ENCODE measurements at places on chromosomes 7 and 10.

DNA sequence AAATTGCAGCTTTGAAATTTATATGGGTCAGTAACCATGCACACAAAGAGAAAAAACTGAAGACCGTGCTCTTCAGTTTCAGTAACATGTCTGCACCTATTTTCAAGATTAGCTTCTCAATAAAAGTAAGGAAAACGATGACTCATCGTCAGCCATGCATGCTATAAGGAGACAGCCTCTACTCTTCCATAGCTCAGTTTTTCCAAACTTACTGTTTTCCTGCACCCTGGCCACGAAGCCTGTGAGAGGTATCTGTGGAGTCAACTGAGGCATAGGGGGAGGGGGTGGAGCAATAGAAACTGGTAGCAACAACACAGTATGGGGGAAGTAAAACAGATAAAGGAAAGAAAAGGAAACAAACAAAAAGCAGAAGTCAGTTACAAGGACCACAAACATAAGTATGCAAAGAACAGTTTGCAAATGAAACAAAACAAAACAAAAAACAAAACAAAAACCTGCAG is 58.0 kb downstream of the PDSS1 start:
- H3K27ac ChIP-seq, result no peak overlapping the region
- H3K4me3 ChIP-seq, result no peak overlapping the region
- DNase-seq, result no peak

DNA sequence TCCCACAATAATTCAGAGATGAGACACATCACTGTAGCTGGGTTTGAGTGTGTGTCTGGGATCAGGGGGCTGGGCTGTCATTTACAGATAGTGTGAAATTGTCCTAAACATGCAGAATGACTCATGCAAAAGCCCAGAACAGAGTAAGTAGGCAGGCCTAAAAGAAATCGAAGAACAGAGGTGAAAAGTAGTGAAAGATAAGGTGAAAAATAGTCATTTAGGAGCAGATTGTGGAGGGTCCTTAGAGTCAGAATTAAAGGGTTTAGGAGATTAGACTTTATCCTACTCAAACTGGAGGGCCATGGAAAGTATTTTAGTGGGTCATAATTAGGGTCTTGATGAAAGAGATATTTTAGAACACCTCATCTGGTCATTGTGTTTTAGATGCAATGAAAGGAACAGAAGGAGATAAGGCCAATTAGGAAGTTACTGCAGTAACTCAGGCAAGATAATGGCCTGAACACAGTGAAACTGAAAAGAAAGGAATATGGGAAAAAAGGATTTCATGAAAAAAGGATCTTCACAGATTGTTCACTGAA is 58.3 kb upstream of the NEBL start:
- H3K27ac ChIP-seq, result no peak overlapping the region
- H3K4me3 ChIP-seq, result no peak overlapping the region
- H3K36me3 ChIP-seq, result no peaks in the 10 kb centered on the region
- no peaks in the 10 kb centered on the region for H3K4me1 ChIP-seq
- DNase-seq, result no peak
- H3K27me3 ChIP-seq, result no peaks in the 10 kb centered on the region

DNA sequence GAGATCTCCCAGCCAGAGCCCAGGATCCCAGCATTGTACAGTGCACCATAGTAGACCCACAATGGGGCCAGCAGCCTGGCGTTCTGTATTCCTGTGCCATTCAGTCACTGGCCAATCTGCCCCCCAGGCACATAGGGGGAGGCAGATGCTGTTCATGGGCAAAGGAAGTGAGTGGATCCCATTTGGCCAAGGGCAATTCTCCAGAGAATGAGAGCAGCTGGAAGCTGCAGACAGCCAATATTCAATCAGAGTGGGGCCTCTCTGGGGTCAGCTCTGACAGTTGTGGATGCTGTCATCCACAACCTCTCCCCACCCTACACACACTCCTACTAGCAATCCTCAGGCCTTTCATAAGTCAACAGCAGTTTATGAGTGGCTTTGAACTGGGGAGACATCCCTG is 17.5 kb downstream of the STEAP1B start:
- H3K27me3 ChIP-seq, result no peaks in the 10 kb centered on the region
- H3K4me1 ChIP-seq, result no peaks in the 10 kb centered on the region
- no peak overlapping the region for H3K27ac ChIP-seq
- H3K4me3 ChIP-seq, result no peak overlapping the region

DNA sequence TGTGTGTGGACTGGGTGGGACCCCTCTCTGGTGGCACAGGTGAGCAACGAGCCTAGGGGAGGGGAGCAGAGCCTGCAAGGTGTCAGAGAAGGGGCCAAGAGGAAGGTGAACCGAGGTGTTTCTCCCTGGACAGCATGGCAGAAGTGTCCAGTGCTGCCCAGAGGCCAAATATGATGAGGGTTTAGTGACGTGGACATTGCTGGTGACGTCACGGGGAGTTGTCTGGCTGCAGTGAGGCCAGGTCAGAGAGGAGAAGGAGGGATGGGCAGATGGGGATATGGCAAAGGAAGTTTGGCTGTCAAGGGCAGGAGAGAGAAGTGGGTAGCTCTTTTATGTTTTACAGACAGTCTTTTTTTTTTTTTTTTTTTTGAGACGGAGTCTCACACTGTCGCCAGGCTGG is 2.6 kb upstream of the ZNF853 start:
- peaks cover 9% of the 10 kb centered on the region for H3K4me1 ChIP-seq
- peaks cover 6% of the 10 kb centered on the region for H3K27me3 ChIP-seq
- H3K27ac ChIP-seq, result no peak overlapping the region
- no peak overlapping the region for H3K4me3 ChIP-seq

GRCh38 chr10:43166880-43167497 is 28.7 kb downstream of the CSGALNACT2 start:
- H3K27ac ChIP-seq, result no peak overlapping the region
- no peaks in the 10 kb centered on the region for H3K27me3 ChIP-seq
- peaks cover 35% of the 10 kb centered on the region for H3K36me3 ChIP-seq
- H3K4me1 ChIP-seq, result no peaks in the 10 kb centered on the region
- H3K4me3 ChIP-seq, result no peak overlapping the region
- no peak for DNase-seq

DNA sequence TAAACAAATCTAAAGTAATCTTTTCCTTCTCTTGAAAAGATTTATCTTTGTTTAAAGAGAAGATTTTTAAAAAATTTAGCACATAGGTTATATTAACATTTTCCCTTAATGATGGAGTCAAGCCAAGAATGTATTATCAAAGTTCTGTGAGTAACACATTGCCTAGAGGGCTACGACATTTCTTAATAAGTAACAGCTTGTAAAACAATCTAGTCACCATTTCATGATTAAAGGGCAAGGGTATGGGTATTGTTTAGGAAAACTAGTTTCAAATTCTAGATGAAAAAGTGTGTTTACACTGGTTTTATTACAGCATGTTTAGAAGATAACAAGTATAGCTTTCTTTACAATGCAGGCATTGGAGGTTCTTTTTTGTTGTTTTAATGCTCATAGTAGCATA is 28.6 kb upstream of the LAMB4 start:
- H3K27me3 ChIP-seq, result no peaks in the 10 kb centered on the region
- H3K36me3 ChIP-seq, result no peaks in the 10 kb centered on the region
- no peak for DNase-seq
- no peak overlapping the region for H3K4me3 ChIP-seq
- no peak overlapping the region for H3K27ac ChIP-seq
- H3K4me1 ChIP-seq, result no peaks in the 10 kb centered on the region

DNA sequence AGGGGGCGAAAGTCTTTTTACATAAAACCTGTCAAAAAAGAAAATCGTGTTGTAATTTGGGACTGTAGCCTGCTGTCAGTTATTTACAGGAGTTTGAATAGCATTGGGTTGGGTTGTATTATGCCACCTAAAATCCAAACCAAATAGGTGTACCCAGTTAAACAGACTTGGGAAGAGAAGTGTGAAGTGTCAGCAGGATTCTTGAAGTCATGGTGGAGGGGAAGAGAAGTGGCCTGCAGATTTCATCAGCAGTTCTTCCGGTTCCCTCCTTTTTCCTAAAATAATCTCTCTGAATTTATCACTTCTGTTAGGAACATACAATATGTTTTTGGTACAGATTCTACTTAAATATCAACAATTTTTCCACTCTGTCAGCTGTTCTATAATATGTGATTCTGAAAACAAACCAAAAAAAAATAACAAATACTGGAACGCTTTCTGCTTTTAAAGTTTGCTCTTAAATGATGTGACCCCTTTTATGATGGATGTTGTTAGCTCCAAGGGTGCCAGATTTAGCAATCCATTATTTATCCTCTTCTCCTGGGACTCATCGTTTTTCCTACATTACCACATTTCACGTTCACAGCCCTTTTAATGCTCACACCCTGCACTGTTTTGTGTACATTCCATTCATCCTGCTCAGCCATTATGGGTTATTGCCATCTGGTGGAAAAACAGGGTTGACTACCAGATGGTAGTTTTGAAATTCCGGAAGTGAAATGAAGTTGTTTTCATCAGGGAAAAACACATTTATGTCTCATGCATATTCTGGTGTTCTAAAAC is 18.7 kb upstream of the ARHGAP12 start:
- DNase-seq, result no peak
- no peaks in the 10 kb centered on the region for H3K27me3 ChIP-seq
- H3K4me3 ChIP-seq, result no peak overlapping the region
- H3K4me1 ChIP-seq, result no peaks in the 10 kb centered on the region

DNA sequence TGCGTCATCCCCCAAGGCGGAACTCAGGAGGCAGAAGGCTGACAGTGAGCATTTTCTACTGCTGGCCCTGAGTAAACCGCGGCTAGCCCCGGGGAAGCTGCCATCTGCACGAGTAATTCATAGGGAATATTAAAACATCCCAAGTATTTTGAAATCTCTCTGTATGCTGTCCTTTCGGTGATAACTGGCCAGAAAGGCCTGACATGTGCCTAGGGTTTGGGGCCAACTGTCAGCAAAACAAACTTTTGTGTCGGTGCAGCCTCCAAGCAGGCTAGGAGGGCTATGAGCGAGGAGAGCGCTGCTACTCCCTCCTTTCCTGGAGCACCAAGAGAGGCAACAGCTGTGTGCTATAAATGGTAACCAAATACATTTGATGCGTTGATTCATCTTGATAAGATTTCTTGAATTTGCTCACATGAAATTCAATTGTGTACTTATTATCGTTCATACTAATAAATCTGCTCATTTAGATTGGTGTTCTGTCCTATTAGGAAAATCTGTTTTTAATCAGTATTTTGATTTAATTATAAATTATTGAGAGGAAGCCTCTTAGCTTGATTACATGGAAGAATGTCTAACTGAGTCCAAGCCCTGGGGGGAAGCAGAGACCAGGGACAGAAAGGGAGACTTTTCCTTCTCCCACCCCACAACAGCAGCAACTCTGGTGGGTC is 124.4 kb upstream of the NPS start:
- no peaks in the 10 kb centered on the region for H3K27me3 ChIP-seq
- no peaks in the 10 kb centered on the region for H3K4me1 ChIP-seq
- no peak overlapping the region for H3K4me3 ChIP-seq
- H3K36me3 ChIP-seq, result no peaks in the 10 kb centered on the region
- H3K27ac ChIP-seq, result no peak overlapping the region

- H3K27ac ChIP-seq, result no peak overlapping the region
- no peaks in the 10 kb centered on the region for H3K27me3 ChIP-seq
- no peak for DNase-seq
These were observed 65.9 kb downstream of the ALOX5 start for GRCh38 chr10:45439873-45440272.

DNA sequence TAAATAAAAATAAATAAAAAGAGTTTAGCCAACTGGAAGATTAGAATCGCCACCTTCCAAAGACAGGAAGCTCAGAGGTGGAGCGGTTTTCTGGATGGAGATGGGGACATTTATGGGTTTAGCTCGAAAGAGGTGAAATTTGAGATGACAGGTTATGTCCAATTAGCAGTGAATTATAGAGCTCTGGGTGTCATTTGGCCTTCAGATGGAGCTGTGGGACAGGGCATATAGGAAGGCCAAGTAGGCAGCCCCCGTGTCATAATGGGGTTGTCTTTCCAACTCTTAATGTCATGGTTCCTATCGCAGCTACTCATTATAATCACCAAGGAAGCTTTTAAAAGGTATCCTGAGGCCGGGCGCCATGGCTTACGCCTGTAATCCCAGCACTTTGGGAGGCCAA is 21.0 kb upstream of the EEPD1 start:
- H3K27me3 ChIP-seq, result no peaks in the 10 kb centered on the region
- H3K27ac ChIP-seq, result no peak overlapping the region
- DNase-seq, result no peak
- no peak overlapping the region for H3K4me3 ChIP-seq

DNA sequence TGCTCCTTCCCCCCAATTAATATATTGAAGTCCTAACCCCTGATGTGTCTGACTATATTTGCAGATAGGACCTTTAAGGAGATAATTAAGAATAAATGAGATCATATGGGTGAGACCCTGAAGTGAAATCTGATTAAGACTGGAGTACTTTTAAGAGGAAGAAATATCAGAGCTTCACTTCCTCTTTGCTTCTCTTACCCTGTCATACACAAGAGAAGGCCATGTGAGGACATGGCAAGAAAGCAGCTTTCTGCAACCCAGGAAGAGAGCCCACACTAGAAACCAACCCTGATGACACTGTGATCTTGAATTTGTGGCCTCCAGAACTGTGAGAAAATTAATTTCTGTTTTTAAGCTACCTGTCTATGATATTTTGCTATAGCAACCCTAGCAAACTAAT is 44.2 kb downstream of the JMJD1C start:
- H3K4me1 ChIP-seq, result peaks cover 11% of the 10 kb centered on the region
- no peak for DNase-seq
- H3K36me3 ChIP-seq, result no peaks in the 10 kb centered on the region
- H3K27me3 ChIP-seq, result no peaks in the 10 kb centered on the region

GRCh38 chr10:51459476-51459875 is 239.9 kb downstream of the CSTF2T start:
- DNase-seq, result no peak
- H3K4me3 ChIP-seq, result no peak overlapping the region
- H3K36me3 ChIP-seq, result no peaks in the 10 kb centered on the region
- H3K27me3 ChIP-seq, result no peaks in the 10 kb centered on the region
- H3K27ac ChIP-seq, result no peak overlapping the region
- no peaks in the 10 kb centered on the region for H3K4me1 ChIP-seq

DNA sequence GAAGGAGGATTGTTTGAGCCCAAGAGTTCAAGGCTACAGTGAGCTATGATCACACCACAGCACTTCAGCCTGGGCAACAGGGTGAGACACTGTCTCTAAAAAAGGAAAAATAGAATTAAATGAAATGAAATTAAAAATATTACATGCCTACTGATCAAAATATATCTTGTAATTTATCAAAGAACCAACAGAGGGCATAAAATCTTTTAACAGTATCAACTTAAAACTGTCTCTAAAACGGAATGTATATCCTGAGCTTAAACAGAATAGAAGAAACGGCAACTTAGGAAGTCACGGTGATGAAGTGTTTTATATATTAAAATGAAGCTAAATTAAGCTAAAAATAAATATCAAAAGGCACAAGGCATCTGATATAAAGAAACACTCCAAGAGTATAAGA is 78.8 kb downstream of the MTPAP start:
- no peak for DNase-seq
- H3K27me3 ChIP-seq, result no peaks in the 10 kb centered on the region
- H3K36me3 ChIP-seq, result no peaks in the 10 kb centered on the region
- no peaks in the 10 kb centered on the region for H3K4me1 ChIP-seq

DNA sequence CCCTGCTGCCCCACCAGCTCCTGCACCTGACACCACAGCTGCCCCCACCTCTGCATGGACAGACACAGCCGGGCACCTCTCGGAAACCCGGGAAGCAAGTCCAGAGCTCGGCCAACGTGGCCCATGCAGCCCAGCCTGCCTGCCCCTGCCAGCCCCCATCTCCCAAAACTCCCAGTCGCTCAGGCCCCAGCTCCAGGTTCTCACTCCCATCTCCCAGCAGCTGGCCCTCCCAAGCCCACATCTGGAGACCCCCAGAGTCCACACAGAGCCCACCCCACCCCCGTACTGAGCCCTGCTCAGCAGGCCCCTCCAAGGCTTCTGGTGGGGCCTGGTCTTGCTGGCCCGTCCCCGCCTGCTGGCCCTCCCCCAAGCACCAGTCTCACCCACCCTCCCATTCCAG is 32.2 kb upstream of the UTF1 start:
- H3K4me3 ChIP-seq, result no peak overlapping the region
- DNase-seq, result no peak
- no peaks in the 10 kb centered on the region for H3K27me3 ChIP-seq
- H3K36me3 ChIP-seq, result no peaks in the 10 kb centered on the region
- H3K27ac ChIP-seq, result no peak overlapping the region
